ENCODE measurements at places on chromosomes 16 and 17.

GRCh38 chr17:3004150-3004801 lies 59.1 kb downstream of the OR1D5 start:
- DNase-seq: peak; percentile 84

DNA sequence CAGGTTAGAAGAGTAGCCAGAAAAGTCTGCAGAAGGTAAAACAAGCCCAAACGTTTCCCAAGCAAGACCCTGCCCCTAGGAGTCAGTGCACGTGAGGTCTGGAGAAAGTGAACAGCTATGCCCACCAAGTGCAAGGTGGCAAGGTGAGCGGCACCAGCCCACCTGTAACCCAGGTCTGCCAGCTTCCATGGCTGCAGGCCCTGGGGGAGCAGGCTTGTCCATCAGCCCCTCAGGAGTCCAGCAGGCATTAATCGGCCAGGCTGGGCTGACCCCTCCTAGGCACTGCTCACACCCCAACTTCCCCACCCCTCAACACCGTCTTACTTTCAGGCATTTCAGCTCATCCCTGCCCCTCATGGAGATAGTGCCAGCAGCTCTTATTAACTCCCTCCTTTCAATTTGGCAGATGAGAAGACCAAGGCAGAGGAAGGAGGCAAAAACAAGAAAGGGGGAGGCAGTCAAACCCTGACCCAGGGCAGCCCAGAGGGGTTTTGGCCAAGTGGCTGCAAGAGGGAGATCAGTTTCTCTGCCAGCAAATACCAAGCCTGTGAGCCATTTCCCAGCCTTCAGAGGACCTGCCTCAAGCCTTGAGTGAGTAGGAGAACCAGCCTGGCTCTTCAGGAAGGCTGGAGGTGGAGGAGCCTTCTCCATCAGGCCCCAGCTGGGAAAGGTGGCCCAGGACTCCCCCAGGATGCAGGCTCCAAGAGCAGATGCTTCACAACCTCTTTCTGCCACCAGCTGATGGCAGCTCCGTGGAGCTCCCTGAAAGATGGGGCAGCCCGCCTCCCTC lies 14.7 kb downstream of the BEAN1 start:
- no peak for DNase-seq

GRCh38 chr17:73630531-73630930 lies 13.7 kb downstream of the SDK2 start:
- DNase-seq: no peak

GRCh38 chr17:66255112-66255511 lies 25.9 kb upstream of the APOH start:
- peak; percentile 2 for DNase-seq

- no peak for DNase-seq
Observed at GRCh38 chr17:73043686-73044581, 48.6 kb downstream of the SLC39A11 start.

- no peak for DNase-seq
Observed at GRCh38 chr17:15271741-15272140, 6.6 kb upstream of the PMP22 start.

- no peak for DNase-seq
Observed at GRCh38 chr17:82101767-82102679, 4.0 kb upstream of the FASN start.

- DNase-seq: no peak
Observed at GRCh38 chr16:81106826-81107503, 10.8 kb upstream of the GCSH start.

DNA sequence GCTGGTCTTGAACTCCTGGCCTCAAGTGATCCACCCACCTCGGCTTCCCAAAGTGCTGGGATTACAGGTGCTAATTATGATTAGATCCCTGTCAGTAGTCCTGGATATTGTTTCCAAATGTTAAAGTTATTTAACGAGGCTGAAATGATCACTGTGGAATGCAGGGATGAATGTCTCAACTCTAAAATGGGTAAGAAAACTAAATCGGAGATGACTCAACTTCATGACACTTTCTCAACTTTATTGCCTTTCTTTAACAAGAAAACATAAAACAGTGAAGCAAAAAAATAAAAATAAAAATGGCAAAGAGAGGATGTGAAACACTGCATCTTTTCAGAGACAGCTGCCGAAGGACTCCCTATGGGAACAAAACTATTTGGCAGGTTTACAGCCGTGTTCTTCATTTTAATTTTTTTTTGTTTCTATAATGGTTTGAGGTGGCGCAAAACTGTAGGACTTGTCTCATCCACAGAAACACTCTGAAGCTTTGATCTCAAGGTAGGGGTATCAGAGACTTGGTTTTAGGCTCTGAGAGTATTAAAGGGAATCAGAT lies 382.0 kb downstream of the GRIN2A start:
- no peak for DNase-seq

DNA sequence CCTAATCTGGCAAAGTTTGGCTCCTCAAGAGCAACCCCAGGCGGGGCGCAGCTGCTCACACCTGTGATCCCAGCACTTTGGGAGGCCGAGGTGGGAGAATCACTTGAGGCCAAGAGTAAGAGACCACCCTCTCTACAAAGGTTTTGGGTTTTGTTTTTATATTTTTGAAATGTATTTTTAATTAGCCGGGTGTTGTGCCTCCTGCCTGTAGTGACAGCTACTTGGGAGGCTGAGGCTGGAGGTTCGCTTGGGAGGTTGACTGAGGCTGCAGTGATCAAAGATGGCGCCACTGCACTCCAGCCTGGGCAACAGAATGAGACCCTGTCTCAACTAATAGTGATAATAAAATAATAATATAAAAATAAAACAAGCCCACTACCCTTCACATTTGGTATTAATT lies 756 bp upstream of the USP7 start:
- no peak for DNase-seq

GRCh38 chr17:6521586-6521985 lies 34.8 kb downstream of the PITPNM3 start:
- DNase-seq: no peak

DNA sequence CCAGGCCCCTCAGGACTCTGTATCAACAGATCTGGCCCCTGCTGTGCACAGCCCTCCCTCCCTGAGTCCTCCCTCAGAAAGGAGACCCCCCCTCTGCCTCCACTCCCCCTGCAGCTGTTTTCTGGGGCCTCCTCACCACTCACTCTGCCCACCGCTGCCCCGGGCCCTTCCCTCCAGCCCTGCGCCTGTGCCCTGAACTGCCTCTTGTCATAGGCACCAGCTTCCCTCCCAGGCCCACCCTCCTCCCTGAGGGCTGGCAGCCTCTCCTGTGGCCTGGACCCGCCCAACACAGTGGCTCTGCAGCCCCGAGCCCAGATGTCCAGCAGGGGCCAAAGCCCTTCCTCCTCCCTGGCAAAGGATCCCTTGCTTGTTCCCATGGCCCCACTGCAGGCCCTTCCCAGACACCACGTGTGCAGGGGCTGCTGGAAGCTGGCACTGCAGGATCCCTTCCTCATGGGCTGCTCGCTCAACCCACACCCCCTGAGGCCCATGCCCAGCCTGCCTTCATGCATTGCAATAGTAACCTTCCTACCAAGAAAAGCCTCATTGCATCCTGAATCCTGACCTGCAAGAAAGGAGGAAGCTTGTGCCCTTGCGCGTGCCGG lies 25.8 kb downstream of the GNPTG start:
- no peak for DNase-seq

DNA sequence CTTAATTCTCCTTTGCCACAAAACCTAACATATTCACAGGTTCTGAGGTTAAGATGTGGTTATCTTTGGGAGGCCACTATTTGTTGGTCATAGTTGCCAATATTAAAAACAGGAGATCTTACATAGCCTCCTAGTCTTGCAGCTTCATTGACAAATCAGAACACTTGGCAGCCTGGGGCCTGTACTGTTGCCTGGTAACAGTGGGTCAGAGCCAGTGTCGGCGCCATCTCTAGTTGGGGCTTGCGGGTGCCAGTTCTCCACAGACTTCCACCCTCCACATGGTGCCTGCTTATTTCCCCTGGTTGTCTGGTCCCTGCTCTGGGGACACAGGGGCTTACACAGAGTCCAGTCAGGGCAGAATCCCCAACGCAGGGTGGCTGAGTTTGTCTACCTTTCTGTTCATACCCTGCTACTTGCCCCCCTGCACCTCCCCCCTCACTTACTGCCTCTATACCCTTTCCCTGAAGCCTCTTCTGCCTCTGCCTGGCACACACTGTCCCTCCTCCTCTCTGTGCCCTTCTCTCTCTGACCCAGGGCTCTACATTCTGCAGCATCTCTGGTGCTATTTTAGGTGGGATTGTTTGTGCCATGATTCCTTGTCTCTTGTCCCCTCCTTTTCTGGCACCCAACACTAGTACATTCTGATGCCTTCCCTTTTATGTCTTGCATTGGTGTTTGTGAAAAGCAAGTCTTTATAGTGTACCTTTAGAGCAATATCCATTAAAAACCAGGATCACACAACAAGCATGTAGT lies 13.4 kb downstream of the EPN2 start:
- peak; percentile 55 for DNase-seq

DNA sequence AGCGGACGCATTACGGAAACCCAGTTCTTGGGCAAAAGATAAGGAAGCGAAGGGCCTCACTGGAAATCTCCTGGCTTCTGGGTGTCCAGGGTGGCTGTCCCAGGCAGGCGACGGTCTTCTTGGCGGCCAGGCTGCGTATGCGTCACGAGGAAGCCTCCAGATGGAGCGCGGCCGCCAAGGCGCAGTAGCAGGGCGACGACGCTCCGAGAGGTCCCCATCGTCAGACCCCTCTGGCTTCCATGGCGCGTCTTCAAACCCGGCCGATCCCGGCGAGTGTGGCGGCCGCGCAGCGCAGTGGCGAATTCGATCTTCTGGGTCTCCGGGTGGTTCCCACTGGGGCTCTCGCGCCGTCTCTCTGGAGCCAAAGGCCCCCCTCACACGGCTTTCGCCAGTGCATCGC lies 13.8 kb upstream of the ANKRD40CL start:
- no peak for DNase-seq

GRCh38 chr16:73122604-73123391 lies 74.9 kb upstream of the ZFHX3 start:
- no peak for DNase-seq

DNA sequence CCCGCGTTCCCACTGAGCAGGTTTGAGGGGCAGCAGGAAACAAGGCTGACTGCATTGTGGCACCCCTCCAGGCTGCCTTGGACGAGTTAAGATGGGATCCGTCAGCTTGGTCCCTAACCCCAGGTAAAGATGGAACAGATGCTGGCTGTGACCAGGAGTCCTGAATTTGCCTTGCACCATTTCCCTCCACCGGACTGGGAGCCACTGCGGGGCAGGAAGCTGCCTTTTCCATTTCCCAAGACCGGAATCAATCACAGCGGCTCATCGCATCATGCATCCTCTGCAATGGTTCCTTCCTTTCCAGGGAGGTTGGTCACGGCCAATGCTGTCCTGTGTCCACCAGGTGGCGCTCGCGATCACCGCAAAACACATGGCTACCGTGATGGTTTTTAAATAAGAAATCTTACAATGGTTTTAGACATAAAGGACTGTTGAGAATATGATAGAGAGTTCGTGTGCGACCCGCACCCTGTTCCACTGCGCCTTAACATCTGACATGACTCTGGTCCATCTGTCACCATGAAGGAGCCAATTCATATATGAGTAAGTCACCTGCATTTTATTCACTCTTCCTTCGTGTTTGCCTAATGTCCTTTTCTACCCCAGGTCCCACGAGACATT lies 6.8 kb upstream of the MEAK7 start:
- no peak for DNase-seq

GRCh38 chr17:76353004-76353598 lies 615 bp downstream of the PRPSAP1 start:
- DNase-seq: no peak

DNA sequence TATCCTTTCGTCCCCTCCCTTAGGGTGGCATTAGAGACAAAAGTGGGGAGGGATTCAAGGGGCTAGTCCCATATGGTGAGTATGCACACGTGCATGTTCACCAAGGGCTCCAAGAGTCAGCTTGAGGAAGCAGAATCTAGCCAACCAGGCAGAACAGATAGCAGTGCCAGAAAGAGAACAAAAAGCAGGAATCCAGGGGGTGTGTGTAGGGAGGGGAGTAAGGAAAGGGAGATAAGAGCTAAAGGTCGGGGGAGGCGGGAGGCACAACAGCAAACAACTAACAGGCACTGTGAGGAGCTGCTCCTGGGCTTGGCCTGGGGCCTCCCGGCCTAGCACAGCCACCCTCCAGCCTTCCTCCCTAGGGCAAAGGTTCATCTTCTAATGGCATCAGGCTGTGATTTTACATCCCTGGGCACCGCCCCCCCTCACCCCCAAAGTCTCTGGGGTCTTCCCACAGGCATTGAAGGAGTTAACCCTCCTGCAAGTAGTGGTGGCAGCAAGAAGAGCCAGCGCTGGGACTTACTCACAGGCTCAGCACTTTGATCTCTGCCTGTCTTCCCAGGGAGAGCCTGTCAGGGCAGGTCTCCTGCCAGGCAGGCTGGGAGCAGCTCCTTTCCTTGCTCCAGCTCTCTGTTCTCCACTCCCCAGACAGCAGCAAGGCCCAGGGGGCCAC lies 12.4 kb upstream of the SUPT4H1 start:
- no peak for DNase-seq

- no peak for DNase-seq
Observed at GRCh38 chr17:80035937-80036714, at the start of gene CCDC40. CCDC40 (plus strand) TSS chr17:80036642; CDS start chr17:80036663, 21 bp downstream.

DNA sequence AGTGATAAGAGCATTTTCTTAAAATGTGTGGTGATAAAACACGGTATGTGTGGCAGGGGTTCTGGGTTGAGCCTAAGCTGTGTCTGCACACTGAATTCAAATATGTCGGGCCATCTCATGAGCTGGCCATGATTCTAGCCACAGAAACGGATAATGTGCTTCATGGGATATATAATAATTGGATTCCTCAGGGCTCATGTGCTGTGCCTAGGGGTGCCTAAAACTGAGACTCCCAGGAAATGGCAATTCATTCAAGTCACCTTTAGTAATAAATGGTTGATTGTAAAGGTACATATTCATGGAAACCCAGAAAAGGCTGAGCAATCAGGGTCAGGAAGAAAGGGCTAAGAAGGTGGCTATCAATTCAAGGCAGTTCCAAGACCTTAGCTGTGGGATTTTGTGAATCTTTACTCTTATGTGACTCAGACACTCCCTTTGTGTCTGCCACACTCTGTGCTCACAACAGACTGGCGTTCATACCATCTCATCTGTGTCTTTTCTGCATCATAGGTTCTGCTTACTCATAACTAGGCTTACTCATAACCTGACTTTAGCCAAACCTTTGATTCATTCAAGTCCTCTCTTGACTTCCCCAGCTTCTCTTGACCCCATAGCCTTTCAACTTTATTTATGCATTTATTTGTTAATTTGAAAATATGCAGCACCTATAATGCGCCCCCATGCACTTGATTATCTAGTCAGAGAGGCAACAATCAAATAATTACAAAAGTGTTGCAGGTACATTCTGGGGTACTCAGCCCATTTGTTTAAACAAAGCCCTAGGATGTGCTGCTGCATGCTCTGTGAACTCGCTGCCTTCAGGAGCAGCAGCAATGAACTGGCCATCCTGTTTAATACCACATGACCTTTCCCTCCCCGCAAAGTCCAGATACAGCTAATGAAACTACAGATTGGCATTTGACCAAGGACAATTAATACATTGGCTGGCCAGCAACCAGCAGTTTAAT lies 28.4 kb upstream of the MED13 start:
- DNase-seq: no peak
